NCI-H526 (cell line): ENCODE measurements at places on chromosomes 2 and 18.

DNA sequence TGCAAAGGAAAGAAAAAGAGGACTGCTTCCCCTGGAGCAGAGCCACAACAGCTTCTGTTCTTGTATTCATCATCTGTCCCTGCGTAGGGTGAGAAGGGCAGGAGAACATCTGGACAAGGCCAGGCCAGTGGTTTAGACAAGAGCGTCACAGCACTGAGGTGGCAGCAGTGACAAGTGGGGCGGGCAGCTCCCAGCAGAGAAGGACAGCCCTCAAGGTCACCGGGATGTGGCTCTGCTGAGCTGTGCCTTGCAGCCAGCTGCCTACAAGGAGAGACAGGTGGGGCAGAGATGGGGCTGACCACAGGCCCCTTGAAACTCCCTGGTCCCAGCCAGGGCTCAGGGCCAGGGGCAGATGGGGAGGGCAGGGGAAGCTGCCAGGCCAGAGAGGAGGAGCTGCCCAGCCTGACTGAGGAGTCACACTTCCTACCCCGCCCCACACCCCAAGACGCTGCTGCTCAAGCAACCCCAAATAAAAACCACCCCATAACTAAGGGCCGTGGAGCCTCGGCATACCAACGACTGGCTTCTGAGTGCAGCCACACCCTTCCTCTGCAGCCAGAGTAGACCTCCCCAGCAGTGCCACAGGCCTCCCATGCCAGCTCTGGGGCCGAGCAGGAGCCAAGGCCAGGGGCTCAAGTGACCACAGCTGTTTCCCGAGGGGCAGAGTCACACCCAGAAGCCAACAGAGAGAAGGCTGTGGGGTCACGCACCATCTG, 5.4 kb downstream of the RAB11FIP5 start:
- DNase-seq, result no peak

DNA sequence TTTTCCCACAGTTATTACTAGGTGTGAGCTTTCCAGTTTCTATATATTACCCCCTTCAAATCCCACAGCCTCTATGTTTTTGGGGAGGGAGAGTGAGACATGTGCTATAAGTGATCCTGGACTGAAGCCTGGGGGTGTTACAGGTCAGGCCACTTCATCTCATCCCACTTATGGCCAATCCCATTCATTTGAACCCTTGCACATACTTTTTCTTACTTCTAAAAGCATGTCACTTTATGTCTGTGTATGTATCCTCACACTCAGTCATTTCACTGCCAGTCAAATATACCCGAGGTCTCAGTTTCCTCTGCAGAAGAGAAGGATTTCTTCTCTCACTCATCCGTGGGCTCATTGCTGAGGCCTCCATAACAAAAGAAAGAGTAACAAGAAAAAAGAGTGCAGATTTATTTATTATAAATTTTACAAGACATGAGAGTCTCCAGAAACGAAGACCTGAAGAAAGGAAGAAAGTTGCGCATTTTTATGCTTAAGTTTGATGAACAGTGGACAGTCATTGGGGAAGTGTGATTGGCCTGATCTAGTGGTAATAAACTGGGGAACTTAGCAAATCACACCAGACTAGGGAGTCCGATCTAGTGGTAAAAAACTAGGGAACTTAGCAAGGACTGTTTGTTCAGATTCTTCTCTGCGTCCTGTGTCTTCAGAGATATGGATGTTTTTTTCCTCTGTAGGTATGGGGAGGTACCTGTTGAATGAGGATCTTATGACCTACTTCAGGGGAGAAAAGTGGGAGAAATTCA, 52.1 kb downstream of the ICOS start:
- no peak for DNase-seq

DNA sequence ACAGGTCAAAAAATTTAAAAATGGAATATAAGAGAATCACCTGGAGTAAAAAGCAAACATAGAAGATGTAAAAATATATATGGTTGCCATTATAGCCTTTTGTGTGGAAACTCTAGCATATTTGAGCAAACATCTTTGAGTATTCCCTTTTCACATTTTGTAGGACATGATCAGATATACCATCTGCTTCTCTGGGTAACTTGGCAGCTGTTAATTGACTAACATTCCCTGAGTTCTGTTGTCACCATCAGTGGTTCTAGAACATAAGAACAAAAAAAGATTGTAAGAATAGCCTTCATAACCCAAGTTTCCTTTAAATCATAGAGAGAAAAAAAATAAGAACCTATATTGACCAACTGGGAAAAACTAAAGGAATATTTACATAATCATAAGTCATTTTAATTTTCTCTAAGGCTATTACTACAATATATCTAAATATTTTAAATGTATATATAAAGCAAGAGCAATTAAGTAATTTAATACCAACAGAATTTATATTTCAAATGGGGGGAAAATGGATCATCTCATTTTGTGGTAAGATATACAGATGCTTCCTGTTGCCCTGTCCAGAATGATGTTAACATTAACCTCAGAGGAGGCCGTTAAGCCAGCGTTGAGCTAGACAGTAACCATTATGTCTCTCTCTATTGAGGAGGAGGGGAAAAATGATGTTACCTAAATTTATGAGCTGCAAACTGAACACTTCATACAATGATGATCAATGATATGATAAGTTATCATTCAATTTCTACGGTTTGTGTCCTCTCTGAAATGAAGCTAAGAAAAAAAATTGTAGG, 9.8 kb upstream of the INO80D start:
- no peak for DNase-seq

DNA sequence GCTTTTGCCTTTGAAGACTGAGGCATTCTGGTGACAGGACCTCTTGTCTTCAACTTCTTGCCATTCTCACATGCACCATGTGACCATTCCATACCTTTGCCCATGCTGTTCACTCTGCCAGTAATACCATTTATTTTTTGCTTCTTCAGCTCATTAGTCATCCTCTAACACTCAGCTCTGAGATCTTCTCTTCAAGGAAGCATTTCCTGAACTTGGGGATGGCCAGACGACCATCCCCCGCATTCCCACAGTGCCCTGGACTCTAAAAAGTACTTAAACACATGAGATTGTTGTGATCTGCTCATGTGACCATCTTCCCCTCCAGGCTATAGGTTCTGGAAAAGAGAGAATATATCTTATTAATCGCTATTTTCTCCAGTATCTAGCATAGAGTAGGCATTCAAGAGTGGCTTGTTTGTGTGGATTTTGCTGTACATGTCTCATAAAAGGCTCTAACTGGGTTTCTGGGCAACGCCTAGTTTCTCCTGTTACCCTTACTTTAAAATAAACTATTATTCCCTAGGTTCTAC, 33.9 kb downstream of the PAX3 start:
- DNase-seq, result no peak

DNA sequence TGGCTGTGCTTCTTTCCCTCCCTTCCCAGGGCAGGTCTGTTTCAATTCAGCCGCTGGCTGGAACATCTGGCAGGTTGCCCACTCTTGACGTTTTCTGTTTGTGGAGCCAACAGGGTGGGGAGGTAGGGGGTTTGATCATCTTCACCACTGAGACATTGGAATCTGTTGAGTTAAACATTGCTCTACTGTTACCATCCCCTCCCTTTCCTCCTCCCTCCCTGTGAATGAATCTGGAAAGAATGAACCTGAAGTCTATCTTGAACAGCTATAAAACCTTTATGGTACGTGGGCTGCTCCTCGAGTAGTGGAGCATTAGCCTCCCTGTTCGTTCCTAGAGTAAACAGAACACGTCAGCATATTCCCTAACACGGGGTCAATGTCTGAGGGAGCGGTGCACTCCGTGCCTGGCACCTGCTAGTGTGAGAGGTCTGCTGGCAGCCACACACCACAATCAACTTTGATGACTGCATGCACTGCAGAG, 249.9 kb upstream of the RBBP8 start:
- DNase-seq, result peak; percentile 28

- no peak for DNase-seq
These were observed 11.5 kb downstream of the SPEG start for GRCh38 chr2:219446101-219446504.
